ENCODE measurements at places on chromosomes 13 and 19.
A peak's percentile ranks its signal among the peaks of the same experiment; 100 is the strongest.

DNA sequence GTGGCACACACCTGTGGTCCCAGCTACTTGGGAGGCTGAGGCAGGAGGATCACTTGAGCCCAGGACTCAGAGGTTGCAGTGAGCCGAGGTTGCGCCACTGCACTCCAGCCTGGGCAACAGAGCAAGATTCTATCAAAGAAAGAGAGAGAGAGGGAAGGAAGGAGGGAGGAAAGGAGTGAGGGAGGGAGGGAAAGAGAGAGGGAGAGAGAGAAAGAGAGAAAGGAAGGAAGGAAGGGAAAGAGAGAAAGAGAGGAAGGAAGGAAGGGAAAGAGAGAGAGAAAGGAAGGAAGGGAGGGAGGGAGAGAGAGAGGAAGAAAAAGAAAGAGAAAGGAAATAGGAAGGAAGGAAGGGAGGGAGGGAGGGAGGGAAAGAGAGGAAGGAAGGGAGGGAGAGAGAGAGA is 12.4 kb downstream of the NRTN start:
- DNase-seq = no peak

DNA sequence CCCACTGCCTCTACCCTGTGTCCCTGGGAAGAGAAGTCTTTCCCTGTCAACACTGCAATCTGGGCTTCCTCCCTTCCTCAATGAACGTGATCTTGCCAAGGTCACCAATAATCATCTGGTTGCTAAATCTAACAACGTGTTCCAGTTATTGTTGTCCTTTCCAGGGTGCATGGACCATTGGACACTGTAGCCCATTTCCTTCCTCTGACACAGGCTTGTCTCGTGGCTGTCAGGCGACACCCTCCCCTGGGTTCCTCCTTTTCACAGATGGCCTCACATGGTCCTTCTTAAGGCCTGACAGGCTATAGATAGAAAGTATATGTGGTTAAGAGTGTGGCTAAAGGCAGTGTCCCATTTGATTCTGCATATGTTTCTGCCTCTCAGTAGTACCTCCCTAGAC is 67.7 kb upstream of the STARD13 start:
- DNase-seq = peak; percentile 58

- no peak for DNase-seq
These were observed 60.0 kb upstream of the SPRY2 start for GRCh38 chr13:80400865-80401426.

DNA sequence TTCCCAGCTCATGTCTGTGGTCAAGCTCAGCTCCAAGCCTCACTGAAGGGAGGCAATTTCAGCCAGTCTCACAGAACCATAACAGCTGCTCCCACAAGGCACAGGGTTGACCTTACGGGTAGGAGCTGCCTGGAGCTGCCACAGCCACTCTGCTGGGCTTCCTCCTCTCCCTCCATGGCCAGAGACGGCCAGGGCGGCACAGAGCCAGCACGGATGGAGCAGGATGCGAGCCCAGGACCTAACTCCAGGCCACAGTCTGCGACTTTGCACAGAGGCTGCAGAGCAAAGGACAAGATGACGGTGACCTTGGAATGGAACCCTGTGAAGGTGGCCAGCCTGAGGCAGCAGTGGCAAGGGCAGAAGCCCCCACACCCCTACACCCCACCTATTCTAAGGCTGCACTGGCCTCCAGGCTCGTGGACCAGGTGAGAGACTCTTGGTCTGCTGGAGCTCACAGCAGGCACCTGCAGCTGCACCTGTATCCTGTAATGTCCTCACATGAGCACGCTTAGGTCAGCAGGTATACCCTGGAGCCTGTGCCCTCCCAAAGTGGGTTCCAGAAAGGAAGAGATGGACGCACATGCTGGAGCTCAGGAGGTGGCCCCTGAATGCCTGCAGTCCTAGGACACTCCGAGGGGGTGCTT is 29.6 kb downstream of the ADPRHL1 start:
- no peak for DNase-seq

DNA sequence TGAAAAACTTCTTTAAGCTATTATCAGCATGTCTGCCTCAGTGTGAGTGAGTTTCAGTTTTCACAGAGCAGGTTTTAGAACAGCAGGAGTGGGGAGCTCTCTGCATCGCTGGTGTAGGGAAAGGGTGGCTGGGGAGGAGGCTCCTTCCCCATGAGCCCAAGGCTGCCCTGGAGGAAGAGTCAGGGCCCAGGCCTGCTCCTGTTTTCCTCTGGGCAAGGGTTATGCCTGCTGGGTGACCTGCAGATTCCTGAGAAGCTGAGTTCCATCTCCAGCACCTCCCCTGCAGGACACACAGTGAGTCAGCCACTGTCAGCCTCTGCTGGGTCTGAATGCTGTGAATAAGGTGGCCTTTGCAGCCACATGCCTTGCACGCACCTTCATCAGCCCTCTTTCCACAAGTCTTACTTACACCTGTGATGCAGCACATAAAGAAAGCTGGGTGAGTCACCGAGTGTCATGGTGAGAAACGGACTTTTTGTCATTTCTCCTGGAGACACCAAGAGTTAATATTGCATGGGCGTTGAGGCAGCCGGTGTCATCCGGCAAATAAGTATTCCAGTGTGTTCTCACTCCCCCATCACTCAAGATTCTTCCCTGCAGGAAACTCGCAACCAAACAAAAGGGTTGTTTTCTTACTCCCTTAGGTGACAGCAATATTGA is 186.4 kb upstream of the KL start:
- DNase-seq = no peak

- no peak for DNase-seq
These were observed 9.4 kb upstream of the FAM124A start for GRCh38 chr13:51212758-51213157.

DNA sequence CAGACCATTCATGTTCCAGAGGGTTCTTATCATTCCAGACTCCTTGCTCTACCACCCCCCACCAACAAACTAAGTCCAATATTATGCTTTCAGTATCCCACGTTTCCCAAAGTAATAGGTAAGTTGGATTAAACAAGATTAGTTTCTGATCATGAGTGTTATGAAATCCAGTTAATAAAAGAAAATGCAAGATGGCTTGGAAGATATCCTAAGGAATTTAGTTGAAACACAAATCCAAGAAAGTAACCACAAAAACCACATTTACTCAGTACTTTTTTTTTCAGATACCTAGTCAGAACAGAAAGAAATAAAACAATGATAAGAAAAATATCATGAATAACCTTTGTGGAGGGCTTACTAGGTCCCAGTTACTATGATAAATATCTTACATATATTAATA is 119.4 kb upstream of the MIR17HG start:
- DNase-seq = no peak

DNA sequence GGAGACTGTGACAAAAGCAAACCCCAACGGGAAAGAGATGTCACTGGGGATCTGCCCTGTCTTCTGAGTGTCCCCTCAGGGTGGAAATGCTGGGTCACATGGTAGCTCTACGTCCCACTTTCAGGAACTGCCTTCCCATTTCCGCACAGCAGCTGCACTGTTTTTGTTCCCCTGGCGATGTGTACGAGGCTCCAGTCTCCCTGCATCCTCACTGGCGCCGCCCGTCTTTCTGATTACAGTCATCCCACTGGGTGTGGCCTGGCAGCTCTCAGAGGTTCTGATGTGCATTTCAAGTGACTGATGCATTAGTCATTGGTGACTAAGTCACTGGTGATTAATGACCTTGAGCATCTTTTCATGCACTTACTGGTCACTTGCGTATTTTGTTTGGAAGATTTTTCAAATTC is 21.2 kb downstream of the PCID2 start:
- DNase-seq = no peak

DNA sequence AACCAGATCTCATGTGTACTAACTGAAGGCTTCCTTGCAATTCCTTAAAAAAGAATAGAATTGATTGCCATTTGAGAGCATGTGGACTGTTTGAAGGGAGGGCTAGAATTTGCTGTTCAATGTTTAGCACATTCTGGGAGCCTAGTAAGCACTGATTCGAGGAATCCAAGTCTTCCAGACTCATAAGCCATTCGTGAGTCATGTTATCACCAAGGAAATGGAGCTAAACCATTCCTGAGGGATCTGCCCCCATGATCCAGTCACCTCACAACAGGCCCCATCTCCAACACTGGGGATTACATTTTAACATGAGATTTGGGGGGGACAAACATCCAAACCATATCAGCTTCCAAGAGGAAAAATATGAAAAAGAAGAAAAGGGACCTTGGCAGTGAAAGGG is 276.4 kb downstream of the KCNRG start:
- DNase-seq = no peak

Data from testis (tissue), 5 donors.